Kidney tubule cell (primary cell): ENCODE measurements at places on chromosomes 2 and 18.
A peak's percentile ranks its signal among the peaks of the same experiment; 100 is the strongest.

GRCh38 chr2:19804639-19805260, 97.0 kb downstream of the TTC32 start:
- DNase-seq = no peak

GRCh38 chr2:166197446-166197845, 69.6 kb upstream of the SCN1A start:
- DNase-seq = no peak

GRCh38 chr2:201500534-201500933, 49.0 kb downstream of the STRADB start:
- DNase-seq = peak; percentile 26

GRCh38 chr2:186256540-186256939, 229.5 kb upstream of the ZC3H15 start:
- peak; percentile 47 for DNase-seq

GRCh38 chr2:122061831-122062230, 306.4 kb downstream of the TSN start:
- no peak for DNase-seq

- no peak for DNase-seq
Measured at GRCh38 chr18:74760026-74760425, 162.4 kb downstream of the ZNF407 start.

DNA sequence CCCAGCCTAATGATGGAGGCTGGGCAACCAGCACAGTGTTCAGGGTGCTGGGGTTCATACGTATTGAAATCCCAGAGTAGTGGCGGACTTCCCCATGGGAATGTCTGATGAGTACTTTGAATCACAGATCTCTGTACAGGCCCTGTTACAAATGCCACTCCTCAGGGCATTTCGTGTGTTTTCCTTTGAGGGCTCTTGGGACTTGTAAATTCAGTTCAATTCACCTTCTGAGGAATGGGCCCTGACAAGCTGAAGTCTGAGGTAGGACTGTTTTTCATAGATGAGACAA, 288 bp upstream of the RDH14 start:
- no peak for DNase-seq

GRCh38 chr2:16817305-16818202, 151.9 kb upstream of the CYRIA start:
- DNase-seq = no peak

DNA sequence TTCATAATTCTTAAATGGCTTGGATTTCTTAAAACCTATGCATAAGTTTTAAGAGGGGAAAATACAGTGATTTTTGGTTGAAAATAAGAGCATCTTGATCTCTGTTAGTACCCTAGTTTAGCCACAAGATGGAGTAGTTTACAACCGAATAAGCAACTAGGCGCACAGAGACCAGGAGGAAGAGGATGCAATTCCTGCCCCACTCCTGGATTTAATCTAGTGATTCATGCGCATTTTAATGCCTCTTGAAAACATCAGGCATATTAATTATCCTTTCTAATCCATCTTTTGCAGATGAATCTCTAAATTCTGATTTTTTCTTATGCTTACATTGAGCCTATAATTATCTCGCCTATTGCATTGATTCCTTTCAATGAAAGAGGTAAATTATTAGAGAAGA, 76.7 kb downstream of the MRPS9 start:
- DNase-seq = peak; percentile 70

- DNase-seq = no peak
Measured at GRCh38 chr18:74834424-74835309, 237.0 kb downstream of the ZNF407 start.

DNA sequence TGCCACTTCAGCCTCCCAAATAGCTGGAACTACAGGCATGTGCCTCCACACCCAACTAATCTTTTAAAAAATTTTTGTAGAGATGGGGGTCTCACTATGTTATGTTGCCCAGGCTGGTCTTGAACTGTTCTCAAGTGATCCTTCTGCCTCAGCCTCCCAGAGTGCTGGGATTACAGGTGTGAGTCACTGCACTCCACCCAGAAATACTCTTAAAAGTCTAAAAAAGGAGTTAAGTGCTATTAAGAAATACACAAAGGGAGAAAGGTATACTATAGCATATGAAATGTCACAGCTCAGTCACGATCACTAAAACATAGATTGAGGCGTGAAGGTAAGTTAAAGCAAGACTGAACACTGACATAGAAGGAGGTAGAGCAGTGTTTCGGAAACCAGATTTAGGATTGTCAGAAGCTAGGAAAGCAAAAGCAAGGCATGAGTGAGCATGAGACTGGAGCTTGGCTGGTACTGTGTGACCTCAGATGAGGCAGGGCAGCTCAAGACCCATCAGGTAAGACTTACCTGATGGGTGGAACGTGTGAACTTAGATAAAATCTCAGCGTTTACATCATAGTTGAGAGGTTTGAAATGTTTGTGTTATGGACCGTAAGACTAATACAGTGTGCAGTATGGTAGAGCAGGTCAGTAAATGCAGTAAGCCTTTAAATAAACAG, 9.2 kb downstream of the CCNYL1 start:
- peak; percentile 25 for DNase-seq

GRCh38 chr2:161379740-161380139, 36.4 kb upstream of the TBR1 start:
- DNase-seq = no peak

- no peak for DNase-seq
Measured at GRCh38 chr2:144642856-144643255, 122.9 kb upstream of the ZEB2 start.

GRCh38 chr18:48831802-48832201, 119.0 kb downstream of the SMAD7 start:
- DNase-seq = no peak

DNA sequence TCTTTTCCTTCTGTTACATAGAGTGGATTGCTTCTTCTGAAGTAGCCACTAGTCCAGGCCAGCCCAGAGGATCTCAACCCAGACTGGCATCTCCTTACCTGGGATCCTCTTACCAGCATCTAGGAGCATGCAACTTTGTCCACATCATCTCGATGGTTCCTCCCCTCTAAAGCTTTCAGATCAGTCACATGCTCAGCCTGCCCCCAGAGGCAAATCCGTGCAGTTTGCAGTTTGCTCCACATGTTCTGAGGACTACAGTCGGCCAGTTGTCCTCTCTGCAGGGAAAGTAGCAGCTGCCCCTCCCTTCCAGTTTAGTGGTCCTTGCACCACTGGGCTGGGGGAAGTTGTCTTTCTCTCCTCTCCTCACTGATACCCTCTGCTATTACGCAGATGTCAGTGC, 259.8 kb upstream of the APCDD1 start:
- no peak for DNase-seq

- DNase-seq = no peak
Measured at GRCh38 chr2:28326881-28327505, 65.7 kb upstream of the FOSL2 start.

GRCh38 chr2:75547345-75548035, 13.2 kb downstream of the EVA1A start:
- peak; percentile 88 for DNase-seq

DNA sequence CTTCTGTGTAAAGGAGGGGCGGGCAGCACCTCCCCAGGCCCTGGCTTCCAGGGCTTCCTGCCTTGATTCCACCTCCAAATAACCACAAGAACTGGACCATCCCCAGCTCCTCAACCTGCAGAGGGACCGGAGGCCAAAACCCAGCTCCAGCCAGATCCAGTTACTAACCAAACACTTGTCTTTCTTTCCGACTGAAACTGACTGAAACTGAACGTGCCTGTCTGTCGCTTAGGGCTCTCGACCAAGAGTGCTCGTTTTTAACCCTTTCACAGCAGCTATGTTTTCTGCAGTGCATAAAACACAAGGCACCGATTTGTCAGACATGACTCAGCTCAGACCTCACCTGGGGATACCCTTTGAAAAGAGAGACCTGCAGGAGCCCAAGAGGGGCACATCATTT, 249.9 kb upstream of the SIX2 start:
- DNase-seq = no peak

DNA sequence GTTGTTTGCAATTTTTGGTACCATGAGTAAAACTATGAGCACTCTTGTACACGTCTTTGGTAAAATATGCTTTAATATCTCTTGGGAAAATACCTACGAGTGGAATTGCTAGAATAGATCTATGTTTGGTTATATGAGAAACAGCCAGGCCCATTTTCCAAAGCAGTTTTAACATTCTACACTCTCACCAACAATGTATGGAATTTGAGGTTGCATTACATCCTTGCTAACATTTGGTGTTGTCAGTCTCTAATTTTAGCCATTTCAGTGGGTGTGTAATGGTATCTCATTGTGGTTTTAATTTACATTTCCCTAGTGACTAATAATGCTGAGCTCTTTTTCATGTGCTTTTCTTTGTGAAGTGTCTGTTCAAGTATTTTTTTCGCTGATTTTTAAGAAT, 118.9 kb upstream of the TCF4 start:
- no peak for DNase-seq

DNA sequence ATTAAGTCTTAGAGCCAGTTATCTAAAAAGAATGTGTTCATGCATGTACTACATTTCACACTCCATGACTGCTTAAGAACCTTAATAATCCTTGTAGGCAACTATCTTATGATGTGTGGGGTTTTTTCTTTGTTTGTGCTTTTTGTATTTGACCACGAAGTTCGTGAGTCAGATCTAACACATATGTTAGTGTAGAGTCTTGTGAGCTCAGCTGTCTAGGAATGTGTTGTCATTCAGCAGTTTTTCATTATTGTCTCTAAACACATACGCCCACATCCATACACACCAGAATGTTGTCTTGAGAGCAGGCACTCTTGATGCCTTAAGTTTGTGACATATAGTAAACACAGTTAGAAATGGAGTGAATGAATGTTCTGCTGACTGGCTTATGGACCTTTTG, 38.4 kb downstream of the CAB39 start:
- DNase-seq = peak; percentile 76

- DNase-seq = peak; percentile 20
Measured at GRCh38 chr2:101900375-101900774, 91.4 kb upstream of the IL1R2 start.

DNA sequence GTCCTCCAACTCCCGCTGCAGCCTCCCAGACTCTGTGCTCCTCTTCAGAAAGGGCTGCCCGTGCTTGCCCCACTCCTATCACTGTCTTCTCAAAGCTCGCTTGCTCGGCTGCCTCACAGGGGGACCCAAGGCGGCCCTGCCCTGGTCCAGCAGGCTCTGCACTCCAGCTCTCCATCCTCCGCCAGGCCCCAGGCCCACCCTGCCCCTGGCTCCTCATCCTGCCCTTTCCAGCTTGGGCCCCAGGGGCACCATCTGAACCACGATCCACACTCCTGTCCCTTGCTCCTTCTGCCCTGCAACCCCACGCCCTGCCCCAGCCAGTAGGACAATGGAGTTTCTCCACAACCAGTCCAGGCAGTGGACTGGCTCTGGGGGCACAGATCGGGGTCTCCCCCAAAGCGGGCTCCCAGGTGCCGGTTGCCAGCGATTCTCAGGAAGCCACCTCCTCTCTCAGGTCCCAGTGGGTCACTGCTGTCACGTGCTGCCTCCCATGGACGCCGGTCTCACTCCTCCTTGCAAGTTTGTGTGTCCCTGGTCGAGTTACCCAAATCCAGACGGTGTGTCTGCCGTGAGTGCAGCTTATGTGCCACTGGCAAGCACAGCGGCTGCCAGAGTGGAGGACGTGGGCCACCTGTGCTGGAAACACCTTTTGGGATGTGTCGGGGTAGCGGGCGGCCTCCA, 238.5 kb downstream of the HDAC4 start:
- DNase-seq = no peak

DNA sequence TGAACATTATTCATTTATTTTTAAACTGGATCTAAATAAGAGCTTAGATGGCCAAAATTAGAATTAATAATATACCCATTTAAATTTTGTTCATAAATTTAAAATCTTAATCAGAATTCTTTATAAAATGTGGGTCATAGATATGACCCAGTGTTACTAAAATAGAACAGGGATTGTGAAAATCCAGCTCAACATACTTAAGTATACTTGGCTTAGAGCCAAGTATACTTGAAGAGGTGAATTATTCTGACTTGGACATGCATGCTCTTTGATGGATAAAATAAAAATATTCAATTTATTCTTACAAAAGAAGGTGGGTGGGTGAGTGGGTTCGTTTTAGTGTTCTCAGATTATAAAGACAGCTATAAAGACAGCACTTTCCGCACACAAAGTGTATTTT, 70.7 kb downstream of the SPOPL start:
- no peak for DNase-seq

- DNase-seq = peak; percentile 42
Measured at GRCh38 chr2:202109737-202110184, 36.7 kb downstream of the KIAA2012 start.

- no peak for DNase-seq
Measured at GRCh38 chr2:3751251-3751650, 47.9 kb downstream of the DCDC2C start.

- peak; percentile 63 for DNase-seq
Measured at GRCh38 chr2:204900910-204901309, 355.6 kb downstream of the PARD3B start.

GRCh38 chr2:97868986-97869721, 126.6 kb downstream of the TMEM131 start:
- peak; percentile 95 for DNase-seq
